ENCODE measurements at places on chromosomes 5 and 9.

- DNase-seq: no peak
These were observed 138.3 kb upstream of the SHB start for GRCh38 chr9:38207247-38207778.

DNA sequence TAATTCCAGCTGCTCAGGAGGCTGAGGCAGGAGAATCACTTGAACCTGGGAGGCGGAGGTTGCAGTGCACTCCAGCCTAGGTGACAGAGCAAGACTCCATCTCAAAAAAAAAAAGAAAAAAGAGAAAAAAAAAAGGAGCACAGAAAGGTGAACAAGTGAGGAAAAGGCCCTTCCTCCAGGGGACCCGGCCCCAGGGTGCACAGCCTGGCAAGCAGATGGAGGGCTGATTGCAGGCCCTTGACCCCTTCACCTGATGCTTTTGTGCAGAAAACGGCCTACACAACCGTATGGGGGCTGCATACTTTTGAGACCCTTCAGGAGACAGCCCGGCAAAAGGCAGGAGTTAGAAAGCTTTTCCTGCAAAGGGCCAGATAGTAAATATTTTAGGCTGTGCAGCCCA, 33.9 kb downstream of the HRH2 start:
- no peak for DNase-seq

- no peak for DNase-seq
These were observed 126.3 kb downstream of the UNC13B start for GRCh38 chr9:35287987-35288632.

DNA sequence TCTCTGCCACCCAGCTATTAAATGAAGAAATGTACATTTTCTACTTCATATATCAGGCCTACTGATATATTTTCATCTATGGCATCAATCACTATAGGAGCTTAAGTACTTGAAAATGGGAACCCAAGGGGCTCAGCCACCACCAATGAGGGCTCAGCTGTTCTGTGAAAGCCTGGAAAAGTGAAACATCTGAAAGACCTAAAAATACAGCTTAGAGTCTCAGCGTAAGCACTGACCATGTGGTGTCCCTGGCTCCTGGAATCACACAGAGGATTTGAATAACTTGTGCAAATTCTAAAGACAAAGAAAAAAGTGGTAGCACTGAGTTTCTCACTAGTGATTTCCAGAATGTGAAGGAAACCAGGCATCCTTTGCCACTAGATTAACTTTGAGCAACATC, 64.5 kb downstream of the PTPRD start:
- DNase-seq: no peak

GRCh38 chr5:93587597-93588351, 4.8 kb downstream of the NR2F1 start:
- DNase-seq: no peak

DNA sequence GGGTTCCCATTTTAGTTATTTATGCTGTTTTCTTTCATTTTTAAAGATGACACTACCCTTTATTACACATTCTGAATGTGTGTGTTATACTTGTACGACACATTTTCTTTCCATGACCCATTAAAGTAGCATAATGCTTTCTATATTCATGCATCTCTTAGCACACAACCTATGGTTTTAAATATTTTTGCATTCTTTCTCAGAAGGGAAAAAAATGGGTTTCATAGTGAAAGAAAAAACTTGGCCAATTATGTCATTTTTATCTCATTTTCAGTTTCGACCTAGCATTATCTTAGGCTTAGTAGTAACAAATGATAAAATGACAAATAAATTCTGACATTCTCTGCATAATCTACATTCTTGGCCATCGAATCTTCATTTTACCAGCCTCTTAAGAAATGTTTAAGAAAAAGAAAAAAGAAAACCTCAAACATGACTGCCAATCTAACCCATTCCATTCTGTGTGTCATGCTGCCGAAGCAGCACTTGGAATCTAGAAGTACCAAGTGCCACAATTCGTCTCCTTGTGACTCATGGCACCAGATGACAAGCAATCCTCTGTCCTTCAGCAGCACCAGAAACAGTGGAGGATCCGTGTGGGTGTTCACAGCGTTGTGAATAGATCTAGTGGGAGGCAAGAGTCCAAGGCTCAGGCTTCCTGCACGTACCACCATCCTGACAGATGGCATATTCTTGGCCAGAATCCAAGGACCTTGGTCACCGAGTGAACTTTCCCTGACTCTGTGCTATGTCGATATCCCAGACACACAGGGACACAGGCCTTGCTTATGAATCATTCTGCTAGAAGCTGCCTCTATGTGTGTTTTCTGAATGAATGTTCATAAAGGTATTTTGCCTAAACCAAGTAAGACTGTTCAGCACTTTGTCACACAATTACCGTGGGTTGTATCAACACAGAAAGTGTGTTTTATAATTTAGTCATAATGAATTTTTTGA, 502.7 kb downstream of the NR2F1-AS1 start:
- DNase-seq: no peak

DNA sequence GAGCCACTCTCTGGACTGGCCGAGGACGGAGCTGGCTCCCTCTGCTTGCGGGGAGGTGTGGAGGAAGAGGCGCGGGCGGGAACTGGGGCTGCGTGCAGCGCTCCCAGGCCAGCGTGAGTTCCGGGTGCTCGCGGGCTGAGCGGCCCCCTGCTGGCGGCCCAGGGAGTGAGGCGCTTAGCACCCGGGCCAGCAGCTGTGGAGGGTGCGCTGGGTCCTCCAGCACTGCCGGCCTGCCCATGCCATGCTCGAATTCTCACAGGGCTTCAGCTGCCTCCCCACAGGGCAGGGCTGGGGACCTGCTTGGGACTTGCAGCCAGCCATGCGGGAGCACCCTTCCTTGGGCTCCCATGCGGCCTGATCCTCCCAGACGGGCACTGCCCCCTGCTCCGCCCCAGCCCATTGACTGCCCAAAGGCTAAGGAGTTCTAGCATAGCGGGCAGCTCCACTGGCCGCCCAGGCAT, 416.9 kb downstream of the MRPS30 start:
- no peak for DNase-seq

GRCh38 chr5:145682197-145682899, 152.8 kb downstream of the PRELID2 start:
- DNase-seq: no peak

DNA sequence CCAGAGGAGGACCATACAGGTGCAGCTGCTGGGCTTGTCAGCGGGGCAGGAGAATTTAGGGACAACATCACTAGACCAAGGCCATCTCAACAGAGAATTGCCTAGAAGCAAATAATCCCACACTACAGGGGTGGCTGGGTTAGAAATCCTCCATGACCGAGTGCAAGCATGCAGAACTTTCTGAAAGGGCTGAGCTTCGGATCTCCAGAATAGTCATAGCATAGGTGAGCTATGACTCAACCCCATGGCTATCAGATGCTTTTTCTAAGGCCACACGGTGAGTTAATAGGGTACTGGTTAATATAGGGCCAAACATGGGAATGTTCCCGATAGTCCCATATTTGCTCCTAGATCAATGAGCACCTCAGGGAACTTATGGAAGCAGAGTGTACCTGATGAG, 4.2 kb downstream of the KCNIP1 start:
- DNase-seq: no peak

- DNase-seq: no peak
These were observed 18.7 kb downstream of the UBTD2 start for GRCh38 chr5:172264815-172265395.

DNA sequence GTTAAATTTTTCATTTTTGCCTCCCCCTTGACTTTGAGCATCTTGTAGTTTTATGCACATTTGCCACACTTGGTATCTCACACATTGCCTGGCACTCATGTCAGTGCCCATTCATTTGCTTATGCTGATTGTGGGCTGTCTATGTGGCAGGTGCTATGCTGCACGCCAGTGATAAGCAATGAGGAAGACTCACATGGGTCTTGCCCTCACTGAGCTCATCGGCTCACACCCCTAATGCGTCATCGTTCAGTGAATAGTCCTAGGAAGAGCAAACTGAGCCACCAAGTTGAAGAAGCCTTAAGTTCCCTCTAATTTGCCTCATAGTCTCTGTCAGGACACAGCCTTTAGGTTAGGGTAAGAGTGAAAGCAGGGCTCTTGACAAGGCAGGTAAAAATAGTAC, 209.4 kb upstream of the IL12B start:
- DNase-seq: no peak

DNA sequence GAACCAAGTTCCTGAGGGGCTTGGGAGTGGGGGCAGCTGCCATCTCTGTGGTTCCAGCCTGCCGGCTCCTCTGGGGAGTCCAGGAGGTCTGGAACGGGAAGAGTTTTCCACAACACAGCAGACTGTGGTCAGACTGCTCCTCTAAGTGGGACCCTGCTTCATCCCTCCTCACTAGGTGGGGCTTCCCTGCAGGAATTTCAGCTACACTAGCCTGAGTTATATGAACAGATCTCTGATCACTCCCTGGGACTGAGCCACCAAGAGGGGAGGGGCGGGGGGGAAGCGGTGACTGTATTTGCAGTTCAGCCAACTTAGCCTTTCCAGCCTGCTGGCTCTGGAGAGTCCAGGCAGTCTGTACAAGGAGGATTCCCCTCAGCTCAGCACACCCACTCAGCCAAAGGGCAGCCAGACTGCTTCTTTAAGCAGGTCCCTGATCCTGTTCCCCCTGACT, 19.4 kb downstream of the DTWD2 start:
- no peak for DNase-seq

- no peak for DNase-seq
These were observed 211.7 kb downstream of the SNCAIP start for GRCh38 chr5:122523776-122524175.

DNA sequence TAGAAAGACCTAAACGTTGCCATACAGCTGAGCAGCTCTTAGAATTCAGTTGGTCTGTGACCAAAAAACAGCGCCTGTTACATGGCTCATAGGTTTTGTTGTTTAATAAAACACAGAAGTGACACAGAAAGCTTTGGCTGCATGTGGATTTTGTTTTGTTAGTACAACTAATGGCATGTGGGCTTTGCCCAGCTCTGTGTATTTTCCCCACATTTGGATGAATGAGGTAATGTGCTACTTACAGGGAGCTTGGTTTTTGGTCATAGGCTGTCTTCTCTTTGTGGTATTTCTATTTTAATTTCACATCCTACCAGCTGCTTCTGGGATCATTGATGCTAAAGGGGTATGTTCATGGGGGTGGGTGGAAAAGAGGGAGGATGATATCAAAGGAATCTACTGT, 37.0 kb upstream of the POU4F3 start:
- no peak for DNase-seq

All from caudate nucleus (tissue), 63 donors.